BJ (cell line): ENCODE measurements at places on chromosomes 12 and 14. TPM values are rescaled to one million over a fixed set of nuclear protein-coding genes. Genes with fewer than 3 reads are reported as not detected.

Gene ZFYVE21
- 77.6 and 84.0 TPM in 2 replicates for polyA plus RNA-seq

DNA sequence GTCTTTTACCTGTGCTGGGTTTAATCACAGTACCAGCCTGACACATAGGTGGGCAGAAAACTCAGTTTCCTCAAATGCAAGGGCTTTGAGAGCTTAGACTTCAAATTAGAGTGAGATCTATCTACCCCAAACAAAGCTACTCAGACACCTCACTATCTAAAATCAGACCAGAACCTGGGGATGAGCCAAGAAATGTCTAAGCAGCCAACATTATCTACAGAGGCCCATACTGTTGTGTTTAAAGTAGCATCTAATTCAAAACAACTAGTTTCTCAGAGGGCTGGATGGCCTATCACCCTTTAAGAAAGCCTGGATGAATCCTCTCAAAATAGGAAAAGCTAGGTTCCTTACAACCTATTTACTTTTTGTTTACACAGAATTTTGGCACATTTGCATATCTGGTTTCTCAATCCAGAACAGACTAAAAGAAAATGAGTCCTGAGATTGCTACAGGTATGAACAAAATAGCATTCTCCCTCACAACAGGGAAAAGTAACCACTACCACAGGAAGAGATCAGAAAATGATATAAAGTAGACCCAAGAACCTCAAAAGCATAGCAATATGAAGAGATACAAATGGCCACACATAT, 142.4 kb downstream of the ZFP36L1 start:
- no peak for DNase-seq

Gene EPYC
- 0.17 TPM in 1 of 2 replicates, not detected in the other for polyA plus RNA-seq

GRCh38 chr12:67439611-67440010, 170.5 kb downstream of the CAND1 start:
- no peak for DNase-seq

Gene MIP
- polyA plus RNA-seq: 0.10 and 0.12 TPM in 2 replicates

DNA sequence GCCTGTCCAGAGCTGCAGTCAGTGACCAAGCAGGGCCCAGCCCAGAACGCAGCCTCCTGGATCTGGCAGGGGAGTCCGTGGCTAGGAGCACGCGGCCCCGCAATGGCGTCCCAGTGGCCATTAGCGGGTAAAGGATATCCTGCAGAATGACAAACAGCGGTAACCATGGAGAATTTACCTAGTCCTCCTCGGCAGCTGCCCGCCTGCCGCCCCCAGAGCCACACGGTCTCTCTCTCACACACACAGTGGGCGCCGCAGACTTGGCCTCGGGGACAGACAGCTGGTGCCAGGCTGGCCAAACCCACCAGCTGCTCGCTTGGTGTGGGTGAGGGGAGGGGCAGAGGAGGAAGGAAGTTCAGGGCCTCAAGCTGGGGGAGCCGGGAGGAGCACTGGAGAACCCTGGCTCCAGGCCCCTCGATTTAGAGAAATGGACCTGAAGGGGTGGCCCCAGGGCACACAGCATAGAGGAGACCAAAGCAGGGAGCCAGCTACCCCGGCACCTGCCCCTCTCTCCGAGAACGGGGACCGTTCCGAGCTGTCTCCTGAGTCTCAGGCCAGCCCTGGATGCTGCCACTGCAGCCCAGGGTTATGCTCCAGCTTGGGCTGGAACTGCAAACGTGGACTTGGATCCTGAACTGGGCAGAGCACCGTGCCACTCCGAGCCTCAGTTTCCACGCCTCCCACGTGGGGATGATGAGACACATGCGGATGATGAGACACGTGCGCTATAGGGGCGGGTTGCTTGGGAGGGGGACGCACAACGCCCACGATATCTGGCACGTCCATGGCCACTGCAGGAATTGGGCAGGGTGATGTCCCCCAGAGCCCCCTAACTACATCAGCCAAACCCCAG, 3.4 kb downstream of the CDK2AP1 start:
- no peak for DNase-seq

GRCh38 chr12:56151672-56152131, 685 bp upstream of the MYL6B start:
- DNase-seq: no peak

DNA sequence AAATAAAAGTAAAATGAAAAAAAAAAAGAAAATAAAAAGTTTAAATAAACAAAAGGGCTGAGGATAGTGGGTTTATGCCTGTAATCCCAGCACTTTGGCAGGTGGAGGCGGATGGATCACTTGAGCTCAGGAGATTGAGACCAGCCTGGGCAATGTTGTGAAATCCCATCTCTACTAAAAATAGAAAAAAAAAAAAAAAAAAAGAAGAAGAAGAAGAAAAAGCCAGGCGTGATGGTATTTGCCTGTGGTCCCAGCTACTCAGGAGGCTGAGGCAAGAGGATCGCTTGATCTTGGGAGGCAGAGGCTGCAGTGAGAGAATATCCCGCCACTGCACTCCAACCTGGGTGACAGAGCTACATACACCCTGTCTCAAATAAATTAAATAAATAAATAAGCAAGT, 3.9 kb downstream of the TAOK3 start:
- DNase-seq: no peak

- DNase-seq: no peak
These were observed 3.4 kb downstream of the AQP5 start for GRCh38 chr12:49964849-49965624.

- DNase-seq: no peak
These were observed 59.4 kb downstream of the SDR9C7 start for GRCh38 chr12:56874821-56875220.

GRCh38 chr12:9244894-9245293, 36.7 kb upstream of the PZP start:
- no peak for DNase-seq

DNA sequence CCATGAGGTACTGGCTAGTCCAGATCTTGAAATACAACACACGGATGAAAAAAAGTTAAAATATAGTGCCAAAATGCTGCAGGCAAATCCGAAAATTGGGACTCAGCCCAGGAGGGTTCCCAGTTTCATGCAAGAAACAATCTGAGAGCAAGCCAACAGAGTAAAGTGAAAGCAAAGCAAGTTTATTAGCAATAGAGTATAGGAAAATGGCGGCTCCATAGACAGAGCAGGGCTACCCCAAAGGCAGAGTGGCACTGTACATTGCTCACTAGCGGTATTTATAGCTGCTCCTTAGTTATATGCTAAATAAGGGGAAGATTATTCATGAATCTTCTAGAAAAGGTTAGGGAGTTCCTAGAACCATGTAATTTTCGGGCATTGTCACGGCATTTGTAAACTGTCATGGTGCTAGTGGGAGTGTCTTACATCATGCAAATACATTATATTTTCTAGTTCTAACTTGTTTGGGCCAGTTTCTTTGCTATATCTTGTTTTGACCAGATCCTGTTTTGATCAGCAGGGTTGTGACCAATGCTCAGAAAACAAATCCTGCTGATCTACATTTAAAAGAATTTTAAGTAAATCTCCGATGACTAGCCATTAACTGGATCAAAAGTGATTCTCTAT, 29.1 kb downstream of the RECQL start:
- DNase-seq: no peak

DNA sequence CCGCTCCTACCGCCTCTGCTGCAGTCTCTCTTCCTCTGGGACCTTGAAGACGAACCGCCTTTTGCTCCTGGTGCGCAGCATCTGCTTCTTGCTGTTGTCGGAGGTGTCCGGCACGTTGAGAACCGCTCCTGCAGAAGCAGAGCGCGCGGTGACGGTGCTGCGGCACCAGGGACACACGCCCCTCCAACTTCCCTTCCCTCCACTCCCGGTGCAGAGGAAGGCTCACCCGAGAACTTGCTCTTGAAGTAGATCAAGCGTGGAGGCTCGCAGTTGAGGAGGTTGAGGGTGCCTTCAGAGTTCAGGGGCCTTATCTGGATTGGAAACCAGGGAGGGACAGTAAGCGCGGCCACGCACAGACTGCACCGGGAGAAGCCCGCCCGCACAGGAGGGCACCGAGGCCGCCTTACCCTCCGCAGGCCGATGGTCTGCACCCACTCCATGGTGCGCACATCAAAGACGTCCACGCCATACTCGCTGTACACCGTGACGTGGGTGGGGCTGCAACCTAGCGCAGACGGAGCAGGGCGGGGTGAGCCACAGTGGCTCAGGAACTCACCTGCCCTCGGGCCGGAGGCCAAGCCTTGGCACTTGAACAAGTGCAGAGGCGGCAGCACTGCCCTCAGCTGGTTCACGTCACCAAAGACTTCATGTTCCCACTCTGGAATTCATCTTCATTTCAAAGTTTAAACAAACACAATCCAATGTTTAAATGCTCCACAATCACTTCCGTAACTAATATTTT, 17.5 kb downstream of the AMN start:
- DNase-seq: no peak

GRCh38 chr14:91009501-91010152, 50.8 kb downstream of the RPS6KA5 start:
- no peak for DNase-seq

Gene SLC39A5
- polyA plus RNA-seq: not detected in 2 replicates

DNA sequence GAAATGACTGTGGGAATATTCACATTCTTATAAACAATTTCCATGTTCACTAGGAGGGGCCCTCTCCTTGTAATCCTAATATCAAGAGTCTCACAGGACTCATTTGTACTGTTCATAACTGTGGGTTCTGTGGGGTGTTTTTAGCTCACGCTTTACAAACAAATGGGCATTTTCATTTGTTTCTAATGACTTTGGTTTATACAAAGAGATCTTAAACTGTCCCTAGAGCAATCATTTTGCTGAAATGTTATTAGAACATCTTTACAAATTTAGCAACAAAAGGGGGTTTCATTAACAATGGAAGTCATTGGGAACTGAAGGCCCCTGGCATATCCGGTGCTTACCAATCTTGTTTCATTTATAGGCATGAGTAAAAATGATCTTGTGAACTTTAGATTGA, 370.5 kb downstream of the TRHDE start:
- no peak for DNase-seq

Gene FAM90A1
- polyA plus RNA-seq: 0.20 and 0.22 TPM in 2 replicates

- no peak for DNase-seq
These were observed 56.7 kb downstream of the KIAA0586 start for GRCh38 chr14:58484176-58484575.

Gene GNPNAT1
- polyA plus RNA-seq: 19.0 and 31.2 TPM in 2 replicates

GRCh38 chr12:53670308-53670707, 5.6 kb downstream of the ATP5MC2 start:
- no peak for DNase-seq

DNA sequence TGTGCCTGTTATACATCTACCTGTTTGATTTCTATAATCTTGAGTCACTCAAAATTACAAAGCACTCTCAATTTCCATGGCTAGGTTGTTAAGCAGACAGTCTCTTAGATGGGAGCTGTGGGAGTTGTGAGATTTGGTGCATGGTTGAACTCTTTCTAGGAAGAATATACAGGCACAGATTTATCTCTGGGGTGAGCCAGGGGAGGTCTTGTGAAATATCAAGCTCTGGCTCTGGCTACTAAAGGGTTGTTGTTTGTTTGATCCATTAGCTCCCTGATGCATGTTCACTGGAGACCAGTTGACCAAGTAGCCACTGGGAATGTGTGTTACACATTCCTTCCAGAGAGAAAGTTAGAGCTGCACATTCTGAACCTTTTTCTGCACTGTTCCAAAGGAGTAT, 117.2 kb upstream of the HMGA2 start:
- no peak for DNase-seq

DNA sequence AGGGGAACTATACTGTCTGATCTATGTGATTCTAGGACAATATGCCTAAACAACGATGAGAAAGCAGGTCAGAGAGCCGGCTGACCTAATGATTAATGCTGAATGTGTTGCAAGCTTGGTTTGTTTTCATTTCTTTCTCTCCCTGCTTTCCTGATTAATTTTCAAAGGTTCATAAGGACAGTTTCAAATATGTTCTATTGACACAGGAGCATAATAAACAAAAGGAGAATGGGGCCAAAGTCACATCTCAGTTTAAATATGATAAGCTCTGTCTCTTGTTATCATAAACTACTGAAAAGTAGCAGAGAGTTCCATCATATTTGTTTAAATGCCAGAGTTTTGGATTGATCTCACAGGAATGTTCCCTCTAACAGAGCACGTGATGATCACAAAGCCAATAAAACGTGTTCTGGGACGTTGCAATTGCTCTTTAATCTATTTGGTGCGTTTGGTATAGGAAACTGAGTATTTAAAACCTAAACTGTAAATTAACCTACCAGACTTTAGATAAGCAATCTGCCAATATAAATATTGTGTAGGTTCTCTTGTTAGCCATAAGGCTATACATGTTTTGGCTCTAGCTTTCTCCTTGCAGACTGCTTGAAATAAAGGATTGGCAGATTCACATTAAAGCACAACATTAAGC, 3.7 kb upstream of the HSD17B6 start:
- no peak for DNase-seq

Gene LIN7A
- 15.4 and 24.0 TPM in 2 replicates for polyA plus RNA-seq

- peak; percentile 79 for DNase-seq
These were observed 245.9 kb downstream of the ADAMTS20 start for GRCh38 chr12:43306066-43306465.

Gene LRFN5
- 0.05 and 0.07 TPM in 2 replicates for polyA plus RNA-seq

GRCh38 chr12:3559601-3560294, 68.7 kb downstream of the PRMT8 start:
- DNase-seq: no peak

GRCh38 chr12:124573839-124574786, 6.7 kb upstream of the NCOR2 start:
- DNase-seq: no peak

- DNase-seq: no peak
These were observed 565 bp downstream of the CCDC77 start for GRCh38 chr12:402029-402389.

Gene CLEC4C
- polyA plus RNA-seq: not detected in 2 replicates

DNA sequence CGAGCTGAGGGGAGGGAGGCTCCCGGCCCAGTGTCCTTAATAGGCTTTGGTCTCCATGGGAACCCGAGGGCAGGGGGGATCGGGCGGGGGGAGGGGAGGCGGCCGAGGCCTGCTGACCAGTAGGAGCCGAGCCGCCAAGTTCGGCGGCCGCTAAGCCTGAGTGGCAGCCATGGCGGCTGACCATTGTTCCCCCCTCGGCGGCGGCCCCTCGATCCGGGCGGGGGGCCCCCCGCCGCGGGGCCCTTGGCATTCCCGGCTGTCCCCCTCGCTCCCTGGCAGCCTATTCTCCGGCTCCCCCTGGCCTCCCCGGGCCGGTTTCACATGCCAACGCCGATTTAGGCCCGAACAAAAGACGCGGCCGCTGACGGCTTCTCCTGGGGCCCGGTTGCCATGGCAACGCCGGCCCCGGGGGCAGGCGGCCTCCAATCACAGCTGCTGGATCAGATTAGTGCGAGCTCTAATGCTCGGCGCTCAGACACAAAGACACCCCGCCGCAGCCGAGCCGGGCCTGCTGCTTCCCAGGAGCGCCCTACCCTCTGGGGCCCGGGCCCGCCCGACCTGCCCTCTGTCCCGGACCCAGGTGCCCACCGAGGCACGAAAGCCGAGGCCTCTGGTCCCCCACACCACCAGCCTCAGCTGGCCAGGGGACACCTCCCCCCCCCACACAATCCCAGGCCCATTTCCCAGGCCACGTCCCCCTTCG, 7.3 kb downstream of the MSI1 start:
- no peak for DNase-seq

Gene GALNT4
- 2.1 and 4.2 TPM in 2 replicates for polyA plus RNA-seq
